Muscle of arm (tissue), 14 donors: ENCODE measurements at places on chromosomes 13 and 19. TPM values are rescaled to one million over a fixed set of nuclear protein-coding genes. Genes with fewer than 3 reads are reported as not detected.

GRCh38 chr19:17671906-17672305 is 16.2 kb downstream of the UNC13A start:
- DNase-seq, result no peak

DNA sequence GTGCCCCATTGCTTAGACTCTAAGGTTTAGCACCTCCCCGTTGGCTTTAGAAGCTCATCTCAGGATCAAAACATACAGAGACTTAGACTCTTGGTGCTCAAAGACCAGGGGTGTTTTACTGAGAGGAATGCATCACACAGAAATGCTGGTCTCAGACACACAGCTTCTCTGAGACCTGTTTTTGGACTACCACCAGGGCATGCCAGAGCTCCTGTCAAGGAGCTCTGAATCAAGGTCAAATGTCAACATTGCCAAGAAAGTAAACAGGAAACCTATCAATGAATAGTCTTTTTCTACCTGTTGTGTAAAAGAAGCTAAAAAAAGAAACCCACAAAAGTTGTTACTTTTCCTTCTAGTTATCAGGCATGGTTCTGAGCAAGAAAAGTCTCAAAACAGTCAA is 149.2 kb downstream of the COL4A1 start:
- DNase-seq, result no peak

GRCh38 chr13:112969692-112970338 is 801 bp downstream of the MCF2L start:
- DNase-seq, result no peak

DNA sequence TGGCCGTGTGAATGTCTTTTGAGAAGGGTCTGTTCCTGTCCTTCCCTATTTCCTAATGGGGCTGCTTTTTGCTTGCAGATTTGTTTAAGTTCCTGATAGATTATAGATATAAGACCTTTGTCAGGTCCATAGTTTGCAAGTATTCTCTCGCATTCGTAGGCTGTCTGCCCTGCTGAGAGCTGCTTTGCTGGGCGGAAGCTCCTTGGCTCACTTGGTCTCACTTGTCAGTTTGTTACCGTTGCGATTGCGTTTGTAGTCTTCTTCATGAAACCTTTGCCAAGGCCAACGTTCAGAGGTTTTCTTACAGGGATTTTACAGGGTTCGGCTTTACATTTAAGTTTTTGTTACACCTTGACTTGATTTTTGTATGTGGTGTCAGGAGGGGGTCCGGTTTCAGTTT is 44.0 kb upstream of the TFDP1 start:
- no peak for DNase-seq

DNA sequence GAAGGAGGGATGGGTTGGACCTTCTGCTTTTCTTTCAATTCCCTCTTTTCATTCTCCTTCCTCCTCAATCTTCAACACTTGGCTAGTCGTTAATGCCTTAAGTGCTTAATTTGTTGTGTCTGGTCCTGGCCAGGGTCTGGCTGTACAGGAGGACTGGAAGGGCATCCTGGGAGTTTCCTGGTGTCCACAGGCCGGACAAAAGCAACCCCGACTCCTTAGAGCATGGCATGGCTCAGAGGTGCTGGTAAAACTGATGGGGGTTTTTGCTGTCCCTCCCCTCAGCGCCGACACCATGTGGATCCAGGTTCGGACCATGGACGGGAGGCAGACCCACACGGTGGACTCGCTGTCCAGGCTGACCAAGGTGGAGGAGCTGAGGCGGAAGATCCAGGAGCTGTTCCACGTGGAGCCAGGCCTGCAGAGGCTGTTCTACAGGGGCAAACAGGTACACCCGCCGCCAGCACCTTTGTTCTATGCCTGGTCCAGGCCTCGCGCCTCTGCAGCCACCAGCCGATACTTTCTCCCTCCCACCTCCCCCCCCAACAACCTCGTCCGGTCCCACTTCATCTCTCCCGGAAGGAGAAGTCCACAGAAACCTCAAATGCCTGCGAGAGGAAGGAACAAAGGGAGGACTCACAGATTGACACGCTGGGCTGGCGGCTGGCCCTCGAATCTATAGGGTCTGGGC is 1.4 kb downstream of the UHRF1 start:
- no peak for DNase-seq

DNA sequence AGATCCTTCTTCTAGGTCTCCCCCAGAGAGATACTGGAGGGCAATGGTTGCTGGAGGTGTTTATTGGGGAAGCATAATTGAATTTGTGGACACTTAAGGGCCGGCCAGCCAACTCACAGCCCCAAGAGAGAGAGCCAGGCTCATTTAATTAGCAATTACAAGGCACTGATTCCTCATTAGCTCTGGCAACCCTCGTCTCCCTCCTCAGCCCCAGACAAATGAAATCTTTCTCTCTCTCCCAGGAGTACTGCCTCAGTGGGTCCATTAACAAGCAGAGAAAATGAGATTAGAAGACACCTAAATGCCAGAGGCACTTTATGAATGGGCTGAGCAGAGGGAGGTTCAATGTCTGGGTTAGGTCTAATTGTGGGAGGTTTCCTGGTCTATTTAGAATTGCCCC is 19.0 kb upstream of the FEM1A start:
- no peak for DNase-seq

GRCh38 chr13:99374169-99374991 is 67.2 kb upstream of the GPR183 start:
- no peak for DNase-seq

DNA sequence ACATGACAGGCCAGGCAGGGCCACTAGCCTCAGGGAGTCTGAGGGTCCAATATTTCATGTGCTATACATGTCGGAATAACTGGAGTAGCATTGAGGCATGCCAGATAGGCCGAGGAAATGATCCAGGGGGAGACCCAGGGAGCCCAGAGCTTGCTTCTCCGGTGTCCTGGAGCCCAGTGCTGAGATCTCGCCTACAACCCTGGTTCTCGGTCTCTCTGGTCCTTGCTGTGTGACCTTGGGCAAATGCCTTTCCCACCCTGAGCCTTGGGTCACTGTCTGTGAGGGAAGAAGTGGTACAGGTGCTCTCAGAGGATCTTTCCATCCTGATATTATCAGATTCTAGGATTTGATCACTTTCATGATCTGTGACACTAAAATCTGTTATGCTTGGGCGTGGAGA is 11.3 kb downstream of the CBLC start:
- DNase-seq, result no peak

DNA sequence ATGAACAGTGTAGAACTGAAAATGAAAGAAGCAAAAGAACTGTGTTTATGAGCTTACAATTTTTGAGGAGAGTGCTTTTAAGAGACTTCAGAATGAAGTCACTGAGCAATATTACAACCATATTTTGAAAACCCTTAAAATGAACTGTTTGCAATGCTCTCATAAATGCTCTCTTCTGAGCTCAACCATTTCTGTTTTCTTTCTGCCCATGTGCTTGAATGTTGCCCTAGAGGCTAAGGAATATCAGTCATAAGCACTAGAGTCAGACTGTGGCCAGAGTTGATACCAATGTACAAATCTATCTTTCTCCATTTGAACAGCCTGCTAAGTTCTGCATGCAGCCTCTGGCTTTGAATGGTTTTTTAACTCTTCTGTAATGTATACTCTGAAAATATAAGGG is 1092.8 kb downstream of the PCDH9 start:
- no peak for DNase-seq

GRCh38 chr19:49749055-49749716 is 13.9 kb downstream of the TSKS start:
- no peak for DNase-seq

DNA sequence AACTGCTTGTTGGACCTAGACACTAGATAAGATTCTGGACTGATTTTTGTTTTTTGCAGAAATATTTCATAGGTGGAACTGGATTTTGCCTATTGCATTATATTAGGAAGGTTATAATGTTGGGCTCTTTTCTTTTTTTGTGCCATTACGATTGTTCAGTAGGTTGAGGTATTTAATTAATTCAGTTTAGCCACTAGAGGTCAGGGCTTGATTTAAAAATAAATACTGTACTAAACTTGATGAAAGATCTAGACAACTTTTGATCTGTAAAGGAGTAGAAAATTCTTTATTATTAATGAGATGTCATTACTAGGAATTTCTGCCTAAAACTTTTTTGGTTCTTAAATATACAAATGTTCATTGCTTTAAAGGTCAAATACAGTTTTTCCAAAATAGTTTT is 15.2 kb upstream of the SUPT20H start:
- DNase-seq, result no peak

GRCh38 chr13:103839460-103839859 is 773.2 kb upstream of the SLC10A2 start:
- no peak for DNase-seq

Gene PSG11
- not detected for polyA plus RNA-seq

Gene TPRX2
- polyA plus RNA-seq, result not detected

Gene ZNF724
- polyA plus RNA-seq, result 2.0 TPM

Gene N4BP2L2
- polyA plus RNA-seq, result 91.7 TPM
